ENCODE measurements at places on chromosomes 3 and 15.

- DNase-seq, result no peak
These were observed 228.7 kb upstream of the CGNL1 start for GRCh38 chr15:57147621-57148020.

- no peak for DNase-seq
These were observed 6.6 kb upstream of the RAF1 start for GRCh38 chr3:12670365-12671119.

GRCh38 chr3:194168994-194169393, 33.0 kb downstream of the HES1 start:
- DNase-seq, result no peak

DNA sequence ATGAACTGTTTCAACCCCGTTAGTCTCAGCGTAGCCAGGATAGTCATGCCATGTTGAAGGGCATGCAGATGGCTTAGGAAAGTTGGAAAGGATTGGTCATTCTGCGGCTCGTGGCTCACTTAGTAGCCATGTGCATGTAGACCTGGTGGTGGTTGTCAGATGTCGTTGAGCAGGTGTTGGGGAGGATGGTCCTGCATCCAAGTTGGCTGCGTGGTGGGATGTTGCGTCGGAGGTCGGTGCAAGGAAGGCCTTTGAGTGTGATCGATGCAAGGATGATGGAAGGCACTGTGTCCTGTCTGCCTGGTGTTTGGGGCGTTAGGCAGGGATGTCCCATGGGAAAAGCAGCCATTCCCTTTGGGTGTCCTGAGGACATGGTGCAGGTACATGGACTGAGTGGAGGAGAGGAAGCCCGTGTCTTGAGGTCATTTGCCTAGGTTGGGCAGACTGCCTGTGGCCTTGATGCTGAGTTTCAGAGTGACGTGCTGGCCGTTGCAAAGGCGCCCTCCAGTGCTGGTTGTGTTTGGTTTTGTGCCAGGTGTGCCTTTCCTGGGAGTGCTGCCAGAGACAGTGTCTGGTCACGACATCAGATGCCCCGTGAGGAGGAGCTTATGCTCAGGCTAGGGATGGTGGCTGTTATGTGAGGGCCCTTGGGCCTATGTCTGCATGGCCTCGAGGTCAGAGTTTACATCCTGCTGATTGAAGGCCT, 103.4 kb downstream of the SNRPN start:
- no peak for DNase-seq

- no peak for DNase-seq
These were observed 612.9 kb upstream of the TBL1XR1 start for GRCh38 chr3:177810162-177810623.

DNA sequence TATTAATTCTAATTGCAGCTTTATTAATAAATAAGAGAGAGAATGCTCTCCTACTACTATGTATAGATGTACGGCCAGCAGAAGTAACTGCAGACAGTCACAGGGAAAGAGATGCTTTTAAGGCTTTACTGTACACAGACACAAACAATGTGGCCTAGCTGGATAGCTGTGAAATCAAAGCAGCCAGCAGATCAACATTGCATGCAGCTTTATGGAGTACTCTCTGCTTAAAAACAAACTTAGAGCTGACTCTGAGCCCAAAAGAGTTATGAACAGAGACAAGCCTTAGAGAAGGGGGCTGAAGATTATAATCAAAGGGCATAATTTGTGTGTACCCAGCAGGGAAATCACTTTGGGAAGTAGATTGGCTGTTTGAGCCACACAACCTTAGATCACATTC, 47.2 kb downstream of the CADM2 start:
- DNase-seq, result no peak

GRCh38 chr3:49793486-49794085, 6.1 kb downstream of the CDHR4 start:
- DNase-seq, result no peak

GRCh38 chr3:16801223-16801622, 83.5 kb upstream of the PLCL2 start:
- no peak for DNase-seq

DNA sequence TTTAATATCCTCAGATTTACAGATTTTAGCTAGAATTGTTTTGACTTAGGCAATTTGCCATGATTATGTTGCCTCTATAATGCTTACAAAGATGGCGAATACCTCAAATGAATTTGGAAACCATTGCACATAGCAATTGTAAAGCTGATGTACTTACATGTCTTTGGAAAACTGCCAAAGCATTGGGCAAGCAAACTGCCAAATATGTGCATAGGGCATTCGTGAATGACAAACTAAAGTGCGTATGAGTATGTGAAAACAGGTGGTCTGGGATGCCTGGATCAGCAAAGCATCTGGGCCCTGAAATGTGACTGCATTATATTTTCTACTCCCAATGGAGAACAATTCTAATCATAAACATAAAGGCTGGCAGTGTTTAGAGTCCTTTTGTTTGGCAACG, 445.3 kb upstream of the ROBO1 start:
- no peak for DNase-seq

- no peak for DNase-seq
These were observed 106.8 kb downstream of the BBX start for GRCh38 chr3:107629566-107629965.

DNA sequence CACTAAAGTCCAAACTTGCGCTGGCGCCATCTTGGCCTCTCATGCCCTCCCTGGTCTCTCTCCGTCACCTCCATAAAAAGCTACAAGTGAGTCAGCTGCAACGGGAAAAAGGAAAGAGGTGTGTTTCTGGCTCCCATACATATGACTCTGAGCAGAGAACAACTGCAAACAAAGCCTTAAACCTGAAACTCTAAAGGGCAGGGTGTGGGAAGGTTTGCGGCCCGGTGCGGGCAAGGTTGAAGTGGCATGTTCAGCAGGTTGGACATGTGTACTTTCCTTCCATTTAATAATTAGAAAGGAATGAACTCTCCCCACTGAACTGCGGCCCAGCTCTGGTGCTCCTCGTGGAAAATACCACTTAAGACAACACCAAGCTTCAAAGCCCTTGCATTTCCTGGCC, 59.0 kb upstream of the PPARG start:
- no peak for DNase-seq

GRCh38 chr3:128343287-128344051, 123.2 kb downstream of the DNAJB8 start:
- no peak for DNase-seq

DNA sequence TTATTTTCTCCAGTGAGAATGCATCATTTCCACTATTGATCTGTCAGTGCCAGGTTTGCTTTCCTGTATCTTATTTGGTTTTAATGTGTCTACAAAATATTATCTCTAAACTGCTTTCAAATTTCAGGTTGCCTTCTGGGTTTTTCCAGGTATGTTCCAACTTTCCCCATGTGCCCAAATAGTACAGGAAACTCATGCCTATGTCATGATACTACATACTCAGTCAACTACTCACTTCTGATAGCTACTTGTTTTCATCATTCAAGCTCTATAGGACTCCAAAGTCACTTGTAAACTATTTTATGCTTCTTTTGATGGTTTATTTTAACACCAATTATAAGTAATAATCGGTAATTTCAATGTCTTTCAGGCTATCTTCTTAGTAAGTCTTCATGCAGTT, 134.8 kb upstream of the TTC14 start:
- DNase-seq, result no peak

DNA sequence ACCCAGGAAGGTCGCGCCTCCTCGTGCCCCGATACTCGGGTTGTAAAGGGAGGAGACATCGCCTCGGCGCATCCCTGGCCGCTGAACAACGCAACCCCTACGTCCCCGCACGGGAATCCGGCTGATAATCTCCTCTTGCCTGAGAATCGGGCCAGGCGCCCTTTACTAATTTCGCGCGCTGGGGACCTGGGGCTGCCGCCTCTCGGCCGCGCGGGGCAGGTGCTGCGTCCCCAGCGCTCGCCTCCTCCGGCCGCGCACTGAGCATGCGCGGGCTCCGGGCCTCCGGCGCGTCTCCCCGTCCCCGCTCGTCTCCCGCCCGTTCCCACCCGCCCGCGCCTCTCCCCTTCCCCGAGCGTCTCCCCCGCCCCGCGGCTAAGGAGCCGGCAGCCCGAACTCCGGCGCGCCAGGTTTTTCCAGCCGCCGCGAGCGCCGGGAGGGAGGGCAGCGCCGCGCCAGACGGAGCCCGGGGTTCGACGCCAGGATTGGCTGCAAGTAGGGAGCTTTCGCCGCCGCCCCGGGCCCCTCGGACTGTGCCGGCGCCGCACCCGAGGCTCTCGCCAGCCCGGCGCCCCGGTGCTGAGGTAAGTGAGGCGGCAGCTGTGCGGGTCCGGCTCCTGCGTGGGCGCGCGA, at the start of gene CNTN4:
Gene CNTN4, plus strand, starts transcription at position 469 of the 630 bp plus-strand sequence.
- no peak for DNase-seq

DNA sequence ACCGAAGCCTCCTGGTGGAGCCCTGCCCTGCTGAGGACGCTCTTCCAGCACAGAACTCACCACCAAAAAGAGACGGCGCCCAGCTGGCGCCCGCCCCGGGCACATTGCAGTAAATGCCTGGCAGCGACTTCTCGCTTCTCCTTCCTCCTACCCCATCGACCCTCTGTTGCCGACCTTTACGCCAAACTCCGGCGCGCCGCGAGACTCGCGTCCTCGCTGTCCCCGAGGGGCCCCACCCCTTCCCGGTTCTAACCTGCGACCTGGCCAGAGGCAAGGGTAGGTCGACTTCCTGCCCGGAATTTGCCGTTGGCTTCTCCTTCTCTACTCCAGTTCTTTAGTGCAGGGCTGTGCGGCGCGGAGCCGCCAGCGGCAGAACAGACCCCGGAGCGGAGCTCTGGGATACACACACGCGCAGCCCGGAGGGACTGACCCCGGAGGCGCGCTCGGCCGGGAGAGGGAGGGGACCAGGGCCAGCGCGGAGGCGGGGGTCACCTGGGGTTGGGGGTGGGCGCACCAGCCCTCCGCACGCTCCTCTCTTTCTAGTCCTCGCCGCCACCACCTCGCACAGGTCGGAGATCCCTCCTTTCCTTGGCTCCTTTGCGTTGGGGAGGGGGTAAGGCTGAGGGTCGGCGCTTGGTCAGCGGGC, 226.6 kb upstream of the AZI2 start:
- no peak for DNase-seq

Data from activated T-helper 9 cell treated with anti-CD3 and anti-CD28 coated beads, Interleukin-2, amount 50 U/mL, for 16 hours (primary cell).